Left cardiac atrium (tissue), 4 donors: ENCODE measurements at places on chromosomes 11 and 22. TPM values are rescaled to one million over a fixed set of nuclear protein-coding genes. Genes with fewer than 3 reads are reported as not detected.
A peak's percentile ranks its signal among the peaks of the same experiment; 100 is the strongest.

SLC6A5 gene
- not detected for total RNA-seq

MRPL16 gene
- 61.2 TPM for total RNA-seq

HBD gene
- not detected for total RNA-seq

ARHGAP42 gene
- 9.0 TPM for total RNA-seq

SEPTIN3 gene
- 0.24 TPM for total RNA-seq

- DNase-seq, result no peak
These were observed 201.7 kb downstream of the ARHGAP42 start for GRCh38 chr11:100888836-100889235.

- DNase-seq, result peak; percentile 23
These were observed 772 bp downstream of the NAV2 start for GRCh38 chr11:19713196-19714021.

- no peak for DNase-seq
These were observed 14.7 kb upstream of the CD81 start for GRCh38 chr11:2362414-2362813.

- DNase-seq, result no peak
These were observed 7.7 kb upstream of the NCR3LG1 start for GRCh38 chr11:17343907-17344306.

- no peak for DNase-seq
These were observed 74.4 kb downstream of the WNT11 start for GRCh38 chr11:76131671-76132631.
